ENCODE measurements at places on chromosomes 1 and 21.

- no peak for DNase-seq
Observed at GRCh38 chr1:244854865-244855578, 9.3 kb downstream of the HNRNPU start.

DNA sequence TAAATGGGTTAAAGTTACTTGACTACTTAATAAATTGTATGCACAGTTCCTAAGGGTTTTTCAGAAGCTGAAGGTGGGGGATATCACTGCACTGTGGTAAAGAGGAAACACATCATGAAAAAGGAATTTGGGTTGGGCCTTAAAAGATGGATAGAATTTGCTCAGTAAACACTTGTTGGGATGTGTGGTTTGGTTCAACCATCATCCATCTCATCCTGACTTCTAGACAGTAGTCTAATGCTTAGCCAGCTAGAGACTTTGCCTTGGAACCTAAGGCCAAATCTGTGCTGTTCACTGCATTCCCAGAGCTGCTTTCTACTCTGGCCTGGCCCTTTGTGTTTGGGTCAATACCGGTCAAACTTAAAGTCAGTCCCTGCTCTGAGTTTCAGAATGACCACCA, 30.6 kb downstream of the LY9 start:
- DNase-seq, result no peak

- DNase-seq, result no peak
Observed at GRCh38 chr1:17558954-17559614, 19.6 kb downstream of the ARHGEF10L start.

DNA sequence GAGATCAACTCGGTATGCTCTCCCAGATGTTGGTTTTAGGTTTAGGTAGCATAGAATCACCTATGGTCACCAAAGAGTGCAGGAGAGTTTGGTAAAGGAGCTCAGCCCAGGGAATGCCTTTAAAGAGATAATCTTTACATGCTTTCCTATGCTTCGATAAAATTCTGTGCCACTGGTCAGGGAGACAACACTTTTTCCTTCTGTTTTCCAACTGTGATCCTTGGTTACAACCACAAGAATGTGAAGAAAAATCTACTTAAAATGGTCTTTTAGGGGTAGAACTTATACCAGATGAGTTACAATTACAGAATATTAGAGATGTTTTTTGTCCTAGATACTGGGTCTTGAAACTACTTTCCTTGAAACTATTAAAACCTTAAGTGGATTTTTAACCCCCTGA, 895.6 kb downstream of the TTLL7 start:
- no peak for DNase-seq

DNA sequence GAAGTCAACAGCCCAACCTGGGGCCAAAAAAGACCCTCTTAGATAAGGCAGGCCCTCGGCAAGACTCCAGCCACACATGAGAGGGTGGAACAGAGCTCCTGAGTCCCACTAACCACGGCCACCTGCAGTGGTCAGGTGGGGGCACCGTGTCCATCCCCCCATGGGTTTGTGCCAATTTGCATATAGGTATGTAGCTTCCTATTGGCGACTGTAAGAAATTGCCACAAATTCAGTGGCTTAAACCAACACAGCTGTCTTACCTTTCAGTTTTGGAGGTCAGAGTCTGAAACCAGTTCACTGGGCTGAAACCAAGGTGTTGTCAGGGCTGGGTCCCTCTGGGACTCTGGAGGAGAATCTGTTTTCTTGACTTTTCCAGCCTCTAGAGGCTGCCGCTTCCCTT, 59.3 kb downstream of the COL18A1 start:
- DNase-seq, result no peak

DNA sequence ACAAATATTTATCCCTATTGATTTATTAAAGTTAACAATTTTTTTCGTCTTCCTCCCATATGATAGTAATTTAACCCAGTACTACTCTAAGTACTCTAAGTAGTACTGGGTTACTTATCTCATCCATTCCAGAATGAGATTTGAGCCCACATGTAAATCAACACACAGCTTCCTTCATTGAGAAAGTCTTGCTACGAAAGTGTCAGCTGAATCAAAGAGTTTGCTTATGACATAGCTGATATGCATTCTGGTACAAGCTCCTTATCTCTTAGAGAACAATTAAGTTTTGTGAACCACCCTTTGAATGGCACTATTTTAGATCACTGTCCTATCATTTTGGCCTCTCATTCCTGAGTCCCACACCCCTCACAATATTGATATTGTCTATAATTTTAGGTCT, 2.4 kb upstream of the SLC44A3 start:
- no peak for DNase-seq

GRCh38 chr1:51320967-51321923, 9.1 kb downstream of the TTC39A start:
- DNase-seq, result no peak

- peak; percentile 41 for DNase-seq
Observed at GRCh38 chr1:209190591-209191261, 392.8 kb upstream of the CAMK1G start.

- no peak for DNase-seq
Observed at GRCh38 chr1:231073331-231073730, 33.3 kb upstream of the FAM89A start.

- no peak for DNase-seq
Observed at GRCh38 chr1:11481019-11481418, 2.1 kb downstream of the DISP3 start.

DNA sequence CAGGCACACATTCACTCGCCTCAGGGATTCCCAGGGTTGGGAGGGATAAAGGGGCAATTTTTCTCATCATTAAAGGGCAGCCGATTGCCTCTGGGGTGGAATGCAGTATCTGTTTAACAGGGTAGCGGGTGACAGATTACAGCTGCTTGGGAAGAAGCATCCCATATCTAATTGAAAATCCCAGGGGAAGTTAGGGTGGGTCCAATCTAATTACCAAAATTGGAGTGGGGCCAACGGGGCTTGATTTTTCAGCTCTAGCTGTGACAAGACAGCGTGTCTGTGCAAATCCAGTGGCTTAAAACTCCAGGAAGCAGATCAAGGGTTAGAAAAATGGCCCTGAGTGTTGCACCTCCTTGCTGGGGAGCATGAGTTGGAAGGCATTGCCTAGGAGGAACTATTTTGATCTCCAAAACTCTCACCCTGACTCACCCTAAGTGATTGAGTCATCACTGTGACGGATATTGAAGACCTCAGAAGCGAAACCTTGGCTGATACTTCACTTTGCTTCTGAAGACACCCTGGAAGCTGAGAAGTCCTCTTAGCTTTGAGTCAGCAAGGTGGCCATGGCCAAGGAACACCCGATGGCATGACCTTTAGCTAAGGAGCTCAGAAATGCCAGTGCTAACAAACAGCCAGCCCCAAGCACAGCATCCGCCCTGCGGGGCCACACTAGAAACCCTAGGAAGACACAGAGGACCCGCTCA, 46.0 kb downstream of the GRHL3 start:
- DNase-seq, result no peak

- DNase-seq, result no peak
Observed at GRCh38 chr1:240831191-240831631, 219.3 kb upstream of the GREM2 start.

DNA sequence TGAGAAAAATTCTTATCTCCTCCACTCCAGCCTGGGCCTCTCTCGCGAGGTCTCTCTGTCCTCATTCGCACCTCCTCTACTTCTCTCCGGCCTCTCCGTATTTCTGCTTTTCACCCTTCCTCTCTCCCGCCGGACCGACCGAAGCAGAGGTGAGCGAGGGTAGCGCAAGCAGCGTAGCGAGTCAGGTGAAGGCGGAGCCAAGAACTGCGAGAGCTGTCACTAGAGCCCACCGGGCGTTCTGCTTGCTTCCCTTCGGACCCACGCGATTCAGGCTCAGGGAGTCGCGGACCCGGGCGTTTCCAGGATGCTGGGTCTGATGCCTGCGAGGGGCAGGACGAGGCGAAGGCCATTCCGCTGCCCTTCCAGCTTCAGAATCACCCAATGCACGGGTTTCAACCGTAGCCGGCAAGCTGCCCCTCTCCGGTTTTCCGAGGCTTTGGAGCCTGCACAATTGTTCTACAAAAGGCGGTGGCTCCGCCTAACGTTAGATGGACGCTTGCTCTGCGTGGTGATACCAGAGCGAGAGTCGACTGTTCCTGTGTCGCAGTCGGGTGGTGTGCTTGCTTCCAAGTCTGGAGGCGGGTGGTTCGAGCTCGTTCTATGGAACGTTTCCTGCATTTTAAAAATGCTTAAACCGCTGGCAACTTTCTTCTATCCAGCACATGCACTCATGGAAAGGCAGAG, 310.2 kb downstream of the FAM72C start:
- no peak for DNase-seq

Measured in NCI-H524 treated with DMSO at 0.1 percent for 48 hours (cell line).